ENCODE measurements at places on chromosomes 11 and 22. TPM values are rescaled to one million over a fixed set of nuclear protein-coding genes. Genes with fewer than 3 reads are reported as not detected.

The HSCB gene
- 15.4 TPM for polyA plus RNA-seq

The MMP7 gene
- 0.17 TPM for polyA plus RNA-seq

The OR10D3 gene
- polyA plus RNA-seq: not detected

The OR5B17 gene
- not detected for polyA plus RNA-seq

The MFRP gene
- polyA plus RNA-seq: not detected

The ADM gene
- 26.1 TPM for polyA plus RNA-seq

The RASD2 gene
- not detected for polyA plus RNA-seq

The GVQW3 gene
- 5.0 TPM for polyA plus RNA-seq

The SLC1A2 gene
- polyA plus RNA-seq: 43.2 TPM

The ESRRA gene
- 18.1 TPM for polyA plus RNA-seq

Measured in HepG2 (cell line).